ENCODE measurements at places on chromosomes 1 and 21.

DNA sequence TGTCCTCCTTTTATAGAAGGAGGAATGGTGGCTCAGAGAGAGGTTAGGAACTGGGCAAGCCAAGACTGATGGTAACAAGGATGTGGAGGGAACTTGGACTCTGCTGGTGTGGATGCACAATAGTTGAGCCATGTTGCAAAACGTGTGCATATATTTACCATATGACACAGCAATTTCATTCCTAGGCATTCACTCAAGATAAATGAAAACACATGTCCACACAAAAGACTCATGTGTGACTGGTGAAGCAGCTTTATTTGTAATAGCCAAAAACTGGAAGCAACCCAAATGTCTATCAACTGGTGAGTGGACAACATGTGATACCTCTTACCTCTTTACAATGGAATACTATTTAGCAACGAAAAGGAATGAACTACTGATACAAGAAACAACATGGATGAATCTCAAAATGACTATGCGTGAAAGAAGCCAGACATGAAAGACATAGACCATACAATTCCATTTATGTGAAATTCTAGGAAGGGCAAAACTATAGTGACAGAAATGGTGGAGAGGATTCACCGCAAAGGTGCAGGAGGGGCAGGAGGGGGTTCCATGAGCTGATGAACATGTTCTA lies 36.2 kb downstream of the CAMK2N1 start:
- DNase-seq = no peak

- no peak for DNase-seq
These were observed at the start of gene ARHGEF16 for GRCh38 chr1:3453891-3454810. Gene ARHGEF16, plus strand, starts transcription at chr1:3454665. Its CDS starts 8,420 bp downstream, at chr1:3463085.

DNA sequence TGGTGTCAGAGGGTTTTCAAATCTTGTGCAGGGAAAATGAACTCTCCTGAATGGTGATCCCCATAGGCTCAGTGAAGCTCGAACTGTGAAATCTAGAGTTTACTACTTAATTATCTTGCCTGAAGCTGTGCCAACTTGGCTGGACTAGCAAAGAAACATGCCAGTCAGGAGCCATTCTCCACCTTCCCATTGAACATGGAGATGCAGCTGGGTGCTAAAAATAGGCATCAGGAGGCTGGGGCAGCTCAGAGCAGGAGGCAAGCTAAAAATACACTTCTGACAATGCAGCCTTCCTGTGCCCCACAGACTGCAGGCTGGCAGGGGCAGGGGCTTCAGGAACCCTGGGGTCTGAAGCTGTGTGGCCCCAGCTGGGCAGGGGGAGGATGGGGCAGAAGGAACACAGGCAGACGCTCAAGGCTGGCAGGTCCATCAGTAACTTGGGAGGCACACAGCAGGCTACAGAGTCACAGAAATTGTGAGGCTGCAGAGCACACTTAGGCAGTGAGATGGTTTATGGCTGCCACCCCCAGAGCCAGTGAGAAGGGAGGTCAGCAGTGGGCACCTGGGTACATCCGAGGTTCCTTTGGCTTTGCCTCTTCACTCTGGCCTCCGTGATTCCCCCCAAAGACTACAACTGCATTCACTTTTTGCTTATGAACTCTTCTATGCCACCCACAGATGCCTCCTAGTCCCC lies 155.4 kb upstream of the KCND3 start:
- no peak for DNase-seq

DNA sequence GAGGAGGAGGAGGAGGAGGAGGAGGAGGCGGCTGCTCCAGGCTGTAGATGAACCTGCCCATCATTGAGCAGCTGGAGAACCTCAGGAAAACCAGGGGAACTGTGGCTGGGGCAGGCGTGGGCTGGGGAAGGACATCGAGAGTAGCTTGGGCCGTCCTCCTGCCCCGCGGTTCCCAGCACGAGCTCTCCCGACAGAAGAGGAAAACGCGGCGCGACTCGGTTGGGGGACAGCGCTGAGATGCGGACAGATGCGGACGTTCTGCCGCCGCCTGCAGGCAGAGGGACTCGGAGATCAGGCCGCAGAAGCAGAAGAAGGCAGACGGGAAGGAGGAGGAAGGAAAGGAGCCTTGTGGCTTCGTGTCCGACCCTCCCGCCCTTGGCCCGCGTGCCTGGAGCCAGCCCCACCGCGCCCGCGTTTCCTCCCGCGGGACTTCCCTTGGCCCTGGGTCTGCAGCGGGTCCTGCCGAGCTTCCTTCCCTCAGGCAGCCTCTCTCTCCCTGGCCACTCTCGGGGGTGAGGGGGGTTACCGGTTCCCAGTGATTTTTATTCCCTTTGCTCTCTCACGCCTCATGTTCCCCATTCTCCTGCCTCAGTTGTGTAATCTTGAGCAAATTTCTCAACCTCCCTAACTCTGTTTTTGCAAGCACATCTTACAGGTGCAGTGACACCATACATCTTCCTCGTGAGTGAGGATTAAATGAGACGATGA lies 1.7 kb upstream of the TNFRSF9 start:
- no peak for DNase-seq

DNA sequence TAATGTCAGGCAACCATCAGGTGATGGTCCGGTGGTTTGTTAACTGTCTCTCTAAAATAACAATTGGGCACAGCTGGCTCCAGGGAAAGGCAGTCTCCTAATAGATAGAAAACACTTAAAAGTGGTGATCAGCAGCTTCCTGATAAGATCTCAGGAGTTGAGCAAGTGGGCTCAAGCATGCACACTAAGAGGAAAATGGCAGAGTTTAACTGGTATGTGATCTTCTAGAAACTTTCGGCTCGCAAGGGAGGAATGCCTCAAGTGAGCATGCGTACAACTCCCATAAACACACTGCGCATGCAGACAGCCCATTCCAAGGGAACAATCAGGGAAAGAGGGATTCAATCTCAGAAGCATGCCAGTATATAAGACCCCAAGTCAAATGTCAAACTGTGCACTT lies 52.2 kb upstream of the VTCN1 start:
- DNase-seq = no peak

- DNase-seq = no peak
These were observed 4.8 kb upstream of the LAPTM5 start for GRCh38 chr1:30762152-30762929.

DNA sequence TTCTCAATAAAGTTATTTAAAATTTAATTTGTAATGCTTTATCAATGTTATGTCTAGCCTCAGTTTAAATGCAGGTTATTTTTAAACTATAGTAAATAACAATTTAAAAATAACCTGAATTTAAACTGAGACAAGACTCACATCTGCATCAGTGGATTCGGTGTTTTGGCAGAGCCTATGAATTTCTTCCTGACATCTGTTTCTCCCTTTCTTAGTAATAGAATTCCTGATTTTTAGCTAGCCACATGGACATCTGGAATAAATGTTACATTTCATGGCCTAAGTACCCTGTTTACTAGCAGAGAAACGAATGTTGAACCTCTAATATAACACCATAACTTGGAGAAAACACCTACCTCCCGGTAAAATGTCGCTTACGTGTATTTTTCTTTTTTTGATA lies 1141.6 kb upstream of the ADGRL2 start:
- DNase-seq = no peak

DNA sequence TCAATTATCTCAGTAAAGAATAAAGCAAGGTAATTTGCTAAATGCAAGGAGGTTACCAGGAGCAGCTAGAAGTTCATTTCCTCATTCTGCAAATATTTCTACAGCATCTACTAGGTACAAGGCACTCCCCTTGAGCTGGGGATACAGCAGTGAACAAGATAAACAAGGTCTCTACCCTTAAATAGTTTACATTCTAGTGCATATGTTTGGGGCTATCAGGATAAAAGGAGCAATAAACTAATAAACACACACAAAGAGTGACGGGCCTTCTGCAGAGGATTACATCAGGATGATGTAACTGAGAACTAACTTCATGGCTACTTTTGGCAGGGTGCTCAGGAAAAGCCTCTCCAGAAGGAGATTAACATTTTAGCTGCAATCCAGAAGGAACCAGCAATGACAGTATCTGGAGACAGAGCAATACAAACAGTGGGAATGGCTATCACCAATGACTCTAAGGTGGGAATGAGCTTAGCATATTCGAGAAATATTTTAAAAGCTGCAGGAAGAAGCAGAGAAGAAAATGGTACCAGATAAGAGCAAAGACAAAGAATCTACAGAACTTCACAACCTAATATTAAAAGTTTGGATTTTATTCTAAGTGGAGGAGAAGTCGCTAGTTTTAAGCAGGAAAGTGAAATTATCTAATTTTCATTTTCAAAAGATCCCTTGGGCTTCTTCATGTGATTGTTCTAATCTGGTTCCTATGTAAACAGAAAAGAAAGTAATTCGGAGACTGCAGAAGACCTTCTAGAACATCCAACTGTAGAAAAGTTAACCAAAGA lies 25.8 kb downstream of the TP53BP2 start:
- DNase-seq = no peak

GRCh38 chr1:237910834-237911233 lies 20.1 kb upstream of the ZP4 start:
- no peak for DNase-seq

- DNase-seq = no peak
These were observed 22.4 kb downstream of the DEGS1 start for GRCh38 chr1:224205438-224205840.

- no peak for DNase-seq
These were observed 333.6 kb downstream of the NPHP4 start for GRCh38 chr1:5658340-5659316.

GRCh38 chr1:86202552-86203340 lies 46.2 kb upstream of the COL24A1 start:
- DNase-seq = no peak

DNA sequence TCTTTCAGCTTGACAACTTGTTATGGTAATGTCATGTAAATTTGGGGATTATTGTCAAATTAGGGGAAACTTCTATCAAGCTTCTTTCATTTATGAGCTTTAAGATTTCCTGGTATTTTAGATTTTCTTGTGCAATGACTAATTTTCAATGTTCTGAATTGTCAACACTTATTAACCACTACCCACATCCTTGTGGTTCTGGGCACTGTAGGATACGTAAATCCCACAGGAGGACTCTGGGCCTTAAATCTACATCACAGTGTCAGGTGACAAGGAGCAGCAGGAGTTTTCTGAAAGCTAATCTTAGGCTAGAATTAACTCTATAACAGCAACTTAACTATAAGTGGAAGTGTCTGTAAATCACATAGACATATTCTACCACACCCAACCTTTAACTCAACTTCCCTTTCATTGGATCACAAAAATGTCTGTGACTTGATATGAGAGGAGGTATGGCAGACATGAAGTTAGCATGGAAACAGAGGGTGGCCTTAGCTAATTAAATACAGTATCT lies 397.7 kb downstream of the HLX start:
- no peak for DNase-seq

DNA sequence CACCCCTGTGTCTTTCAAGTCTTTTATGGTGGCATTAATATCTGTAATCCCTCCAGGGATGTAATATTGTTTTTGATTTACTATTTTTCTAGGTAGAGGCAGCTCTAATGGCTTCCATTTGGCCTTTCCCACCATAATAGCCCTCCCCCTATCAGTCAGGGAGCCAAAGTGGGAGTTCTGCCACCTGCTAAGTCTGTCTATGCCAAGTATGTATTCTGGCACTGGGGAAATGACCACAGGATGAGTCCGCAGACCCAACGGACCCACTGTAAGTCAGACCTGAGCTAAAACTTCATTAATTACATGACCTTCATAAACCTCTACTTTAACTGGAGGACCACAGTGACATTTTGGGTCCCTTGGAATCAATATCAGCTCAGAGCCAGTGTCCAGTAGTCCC lies 77.1 kb downstream of the GBP6 start:
- DNase-seq = no peak

DNA sequence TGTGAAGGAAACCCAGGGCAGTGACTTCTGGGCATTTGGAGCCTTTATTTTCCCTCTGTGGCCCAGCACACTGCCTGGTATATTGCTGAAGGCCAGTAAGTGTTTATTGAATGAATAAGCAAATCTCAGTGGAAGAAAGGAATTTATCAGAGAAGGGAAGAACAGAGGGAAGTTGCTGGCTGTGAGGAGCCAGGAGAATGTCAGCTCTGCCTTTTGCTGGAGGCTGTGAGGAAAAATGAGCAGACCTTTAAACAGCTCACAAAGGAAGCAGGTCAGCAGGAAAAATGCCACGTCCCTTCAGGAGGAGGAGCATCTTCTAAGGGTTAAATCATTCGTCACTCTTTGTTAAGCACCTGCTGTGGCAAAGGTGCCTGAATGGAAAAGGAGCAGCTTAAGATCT lies 75.9 kb downstream of the GIPC2 start:
- no peak for DNase-seq

- no peak for DNase-seq
These were observed 59.9 kb upstream of the JAK1 start for GRCh38 chr1:65026235-65026634.

GRCh38 chr1:158901623-158902022 lies 29.7 kb upstream of the PYHIN1 start:
- no peak for DNase-seq

DNA sequence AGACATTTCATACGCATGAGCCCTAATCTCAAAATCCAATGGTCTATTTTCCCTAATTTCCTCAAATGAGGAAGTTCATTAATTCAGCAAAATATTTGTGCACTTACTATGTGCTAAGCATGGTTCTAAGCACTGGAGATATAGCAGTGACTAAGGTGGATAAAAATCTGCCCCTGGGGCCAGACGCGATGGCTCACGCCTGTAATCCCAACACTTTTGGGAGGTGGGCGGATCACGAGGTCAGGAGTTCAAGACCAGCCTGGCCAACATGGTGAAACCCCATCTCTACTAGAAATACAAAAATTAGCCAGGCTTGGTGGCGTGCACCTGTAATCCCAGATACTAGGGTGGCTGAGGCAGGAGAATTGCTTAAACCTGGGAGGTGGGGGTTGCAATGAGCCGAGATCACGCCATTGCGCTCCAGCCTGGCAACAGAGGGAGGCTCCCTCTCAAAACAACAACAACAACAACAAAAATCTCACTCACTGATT lies 4.3 kb upstream of the MIIP start:
- no peak for DNase-seq

DNA sequence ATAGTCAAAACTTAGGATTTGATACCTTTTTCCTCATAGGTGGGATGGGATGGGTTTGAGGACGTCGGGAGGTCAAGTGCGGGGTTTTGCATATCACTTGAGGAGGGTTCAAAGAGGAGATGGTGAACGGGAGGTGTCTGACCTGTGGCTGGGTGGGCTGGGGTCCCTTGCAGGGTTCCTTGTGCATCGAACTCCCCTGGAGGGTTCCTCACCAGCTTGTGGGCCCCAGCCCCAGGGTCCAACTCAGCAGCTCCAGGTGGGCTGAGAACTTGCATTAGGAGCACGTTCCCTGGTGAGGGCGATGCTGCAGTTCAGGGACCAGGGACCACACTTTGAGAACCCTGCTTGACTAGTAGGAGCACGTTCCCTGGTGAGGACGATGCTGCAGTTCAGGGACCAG lies 23.2 kb downstream of the TRPM2 start:
- no peak for DNase-seq

DNA sequence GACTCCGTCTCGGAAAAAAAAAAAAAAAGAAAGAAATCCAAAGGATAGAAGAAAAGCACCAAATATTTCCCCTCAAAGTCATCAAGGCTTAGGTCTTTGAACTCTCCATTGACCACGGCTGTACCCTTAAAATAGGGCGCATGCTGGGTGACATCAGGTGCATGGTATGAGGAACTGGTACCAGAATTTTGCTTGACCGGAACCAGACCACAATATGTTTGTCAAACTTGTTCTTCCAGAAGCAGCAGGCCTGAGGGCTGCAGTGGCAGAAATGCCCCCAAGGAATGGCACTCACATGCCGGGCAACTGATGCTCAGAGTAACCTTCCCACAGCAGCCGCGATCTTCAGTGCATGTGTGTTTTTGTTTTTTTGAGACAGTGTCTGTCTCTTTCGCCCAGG lies 21.0 kb downstream of the RCC1 start:
- DNase-seq = no peak

- DNase-seq = no peak
These were observed 251.8 kb upstream of the VAMP3 start for GRCh38 chr1:7519181-7519860.

- DNase-seq = no peak
These were observed 17.2 kb downstream of the TMEM81 start for GRCh38 chr1:205067031-205067430.

Measured in Jurkat, Clone E6-1 (cell line).